H9 (cell line): ENCODE measurements at places on chromosomes 11 and 22. TPM values are rescaled to one million over a fixed set of nuclear protein-coding genes. Genes with fewer than 3 reads are reported as not detected.

DDX6 gene
- total RNA-seq: 221 and 222 TPM in 2 replicates

- peaks cover 9% of the 10 kb centered on the region for H3K36me3 ChIP-seq
- peak; percentile 53 for DNase-seq
Observed at GRCh38 chr11:7595016-7595866, 78.1 kb downstream of the CYB5R2 start.

GRCh38 chr11:66479394-66480116, 679 bp upstream of the DPP3 start:
- H3K4me3 ChIP-seq: peak overlapping the region; percentile 93
- no peaks in the 10 kb centered on the region for H3K4me1 ChIP-seq
- peak overlapping the region; percentile 6 for H3K27ac ChIP-seq
- peaks cover 14% of the 10 kb centered on the region for H3K36me3 ChIP-seq
- no peaks in the 10 kb centered on the region for H3K27me3 ChIP-seq
- no peak for DNase-seq

GRCh38 chr11:9573775-9574621, 528 bp downstream of the WEE1 start:
- H3K27me3 ChIP-seq: no peaks in the 10 kb centered on the region
- DNase-seq: no peak
- peaks cover 44% of the 10 kb centered on the region for H3K36me3 ChIP-seq
- peak overlapping the region; percentile 98 for H3K4me3 ChIP-seq
- no peak overlapping the region for H3K27ac ChIP-seq

DNA sequence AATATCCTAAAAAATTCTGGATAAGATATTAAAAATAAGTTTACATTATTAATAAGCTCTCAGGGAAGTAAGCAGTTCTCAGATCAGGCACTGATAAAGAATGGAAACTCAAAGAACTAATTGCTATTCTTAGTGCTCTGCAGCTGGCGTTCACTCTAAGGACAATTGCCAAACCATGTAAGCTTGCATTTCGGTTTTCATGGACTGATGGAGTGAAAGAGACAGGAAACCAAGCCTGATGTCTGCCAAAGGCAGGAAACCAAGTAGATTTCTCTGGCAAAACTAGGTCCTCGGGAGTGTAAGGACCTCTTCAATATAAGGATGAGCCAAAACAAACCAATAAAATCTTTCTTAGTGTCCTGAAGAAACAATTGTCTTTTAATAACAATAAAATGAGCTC, 355.2 kb downstream of the RAB38 start:
- no peaks in the 10 kb centered on the region for H3K4me1 ChIP-seq
- H3K27ac ChIP-seq: no peak overlapping the region
- no peak for DNase-seq
- H3K27me3 ChIP-seq: no peaks in the 10 kb centered on the region
- H3K36me3 ChIP-seq: no peaks in the 10 kb centered on the region
